ENCODE measurements at places on chromosomes 1 and 21.

DNA sequence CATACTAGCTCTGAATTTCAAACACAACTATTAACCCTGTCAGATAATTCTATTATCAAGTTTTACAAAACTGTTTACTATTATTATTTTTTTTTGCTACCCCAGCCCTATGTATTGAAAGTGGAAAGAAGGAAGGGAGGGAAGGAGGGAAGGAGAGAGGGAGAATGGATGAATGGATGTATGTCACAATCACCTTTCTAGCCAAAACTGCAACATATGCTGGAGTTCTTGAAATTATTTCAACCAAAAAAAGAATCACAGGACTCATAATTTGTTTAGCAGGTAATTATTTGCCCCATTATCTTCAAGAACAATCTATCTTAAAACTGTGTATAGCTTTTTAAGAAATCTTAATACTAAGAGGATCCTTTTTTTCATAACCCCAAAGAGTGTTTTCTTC lies 5.4 kb downstream of the NRIP1 start:
- no peak for DNase-seq

DNA sequence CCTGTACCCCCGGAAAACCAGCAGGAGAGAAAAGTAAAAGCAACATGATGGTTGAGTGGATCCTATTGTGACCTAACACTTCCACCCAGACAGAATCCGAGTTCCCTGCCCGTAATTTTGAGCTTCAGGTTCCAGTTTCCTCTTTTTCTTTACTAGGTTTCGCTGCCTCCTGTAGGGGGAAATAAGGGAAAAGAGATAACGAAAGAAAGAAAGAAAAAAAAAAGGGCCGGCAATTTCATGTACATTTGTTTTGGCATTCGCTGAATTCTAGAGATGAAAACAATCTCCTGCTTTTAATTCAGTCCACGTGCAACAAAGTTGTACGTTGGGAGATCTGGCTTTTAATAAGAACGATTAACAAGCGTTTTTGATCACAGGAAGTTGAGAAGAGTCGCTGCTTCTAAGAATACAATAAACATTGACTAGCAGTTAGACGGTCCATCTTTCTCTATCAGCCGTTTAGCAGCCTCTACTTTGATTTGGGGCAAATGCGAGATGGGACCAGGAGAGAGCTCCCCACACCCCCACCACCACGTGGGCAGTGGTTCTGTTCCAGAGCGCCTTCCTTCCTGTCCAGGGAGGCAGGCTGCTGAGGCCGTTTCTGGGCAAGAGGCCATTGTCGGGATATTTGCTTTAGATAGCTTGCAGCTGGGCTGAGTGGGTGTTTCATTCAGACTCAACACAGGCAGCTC lies 155.9 kb upstream of the RUNX1 start:
- peak; percentile 20 for DNase-seq

- no peak for DNase-seq
These were observed 69.5 kb upstream of the CLDN14 start for GRCh38 chr21:36549470-36549869.

- DNase-seq = no peak
These were observed 1577.9 kb downstream of the PLA2G4A start for GRCh38 chr1:188406636-188407035.

DNA sequence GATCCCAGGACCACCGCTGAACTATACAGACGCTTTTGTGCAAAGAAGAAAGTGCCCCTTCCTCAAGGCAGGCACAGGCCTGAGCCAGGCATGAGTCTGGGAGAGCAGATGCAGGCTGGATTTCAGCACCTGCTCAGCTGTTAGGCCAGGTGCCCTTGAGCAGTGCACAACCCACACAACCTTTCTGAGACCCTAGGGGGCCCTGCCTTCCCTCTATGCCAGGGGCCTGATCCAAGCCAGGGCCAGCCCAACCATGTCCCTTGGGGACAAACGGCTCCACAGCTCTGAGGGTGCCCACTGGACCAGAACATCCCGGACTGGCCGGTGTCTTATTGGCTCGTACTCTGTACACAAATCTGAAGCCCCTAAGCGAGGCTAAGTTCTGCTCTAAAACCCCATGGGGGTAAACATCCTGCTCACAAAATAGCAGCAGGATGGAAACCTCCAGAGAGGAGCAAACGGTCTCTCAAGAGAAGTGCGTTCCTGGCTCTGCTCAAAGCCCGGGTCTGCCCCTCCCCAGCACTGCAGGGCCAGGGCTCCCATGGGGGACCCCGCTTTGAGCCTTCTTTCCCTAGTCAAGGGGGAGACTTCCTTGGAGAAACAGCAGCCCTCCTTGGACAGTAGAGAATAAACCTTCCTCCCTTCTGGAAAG lies 275.1 kb downstream of the NPHP4 start:
- no peak for DNase-seq

Measured in activated naive CD4-positive, alpha-beta T cell treated with anti-CD3 and anti-CD28 coated beads, Interleukin-2, amount 50 U/mL, for 16 hours (primary cell).